ENCODE measurements at places on chromosomes 13 and 19.

DNA sequence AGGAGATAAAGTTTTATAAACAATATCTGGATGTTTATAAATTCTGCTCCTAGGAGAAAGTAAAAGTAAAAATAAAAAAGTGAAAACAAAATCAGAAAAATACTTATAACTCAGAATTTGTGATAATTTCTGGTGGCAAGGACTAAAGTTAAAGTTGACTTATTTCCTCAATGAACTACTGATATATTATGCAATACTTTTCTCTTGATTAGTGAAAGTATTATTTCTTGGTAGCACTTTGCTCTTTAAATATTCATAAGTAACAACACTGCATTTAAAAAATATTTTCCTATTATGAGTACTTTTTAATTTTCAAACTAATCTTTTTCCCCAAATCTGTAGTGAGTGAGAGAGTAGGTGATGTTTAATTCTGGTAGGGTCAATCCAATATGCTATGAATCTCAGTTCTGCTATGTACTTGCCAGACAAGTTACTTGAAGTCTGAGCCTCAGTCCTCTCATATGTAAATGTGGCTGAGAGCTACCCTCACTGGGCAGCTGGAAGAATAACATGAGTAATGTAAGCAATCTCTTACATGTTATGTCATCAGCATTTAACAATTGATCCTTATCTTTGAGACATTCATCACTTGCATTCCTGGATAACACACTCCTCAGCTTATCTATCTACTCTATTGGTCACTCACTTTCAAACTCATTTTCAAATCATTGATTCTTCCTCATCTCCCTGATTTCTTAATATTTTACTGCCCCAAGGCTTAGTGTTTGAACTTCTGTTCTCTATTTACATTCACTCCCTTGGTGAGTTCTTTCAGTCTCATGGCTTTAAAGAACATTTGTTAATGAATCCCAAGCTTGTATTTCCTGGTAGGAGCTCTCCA is 239.0 kb downstream of the RGCC start:
- no peak for DNase-seq

GRCh38 chr13:58329746-58330145 is 698.2 kb downstream of the PCDH17 start:
- no peak for DNase-seq

- no peak for DNase-seq
These were observed 22.6 kb downstream of the CYP2F1 start for GRCh38 chr19:41136636-41137455.

DNA sequence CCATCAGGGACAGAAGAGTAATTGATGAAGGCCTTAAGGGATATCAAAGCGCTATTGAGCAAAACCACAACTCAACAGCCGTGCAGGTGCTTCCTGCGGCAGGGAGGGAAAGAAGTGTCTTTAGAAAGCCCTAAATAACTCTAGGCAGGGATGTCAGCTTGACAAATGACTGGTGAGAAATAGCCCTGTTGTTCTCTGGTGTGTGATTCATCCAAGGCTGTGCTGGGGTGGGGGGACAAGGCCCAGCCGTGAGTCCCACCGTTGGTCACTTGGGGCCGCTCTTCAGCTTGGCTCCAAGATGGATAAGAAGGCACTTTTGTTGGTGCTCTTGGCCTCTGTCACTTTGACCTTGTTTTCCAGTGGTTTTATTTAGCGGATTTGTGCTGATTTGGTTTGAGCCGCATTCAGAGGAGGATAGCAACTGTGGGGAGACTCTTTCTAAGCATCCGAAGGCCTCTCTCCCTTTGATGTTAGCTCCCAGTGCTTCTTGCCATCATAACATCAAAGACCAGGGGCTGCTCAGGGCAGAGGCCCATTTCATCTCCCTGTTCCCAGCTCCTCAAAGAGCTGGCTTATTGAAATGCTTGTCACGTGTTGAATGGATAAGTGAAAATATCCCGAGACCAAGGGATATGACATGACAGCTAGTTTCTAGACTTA is 130.3 kb upstream of the SERP2 start:
- peak; percentile 23 for DNase-seq

DNA sequence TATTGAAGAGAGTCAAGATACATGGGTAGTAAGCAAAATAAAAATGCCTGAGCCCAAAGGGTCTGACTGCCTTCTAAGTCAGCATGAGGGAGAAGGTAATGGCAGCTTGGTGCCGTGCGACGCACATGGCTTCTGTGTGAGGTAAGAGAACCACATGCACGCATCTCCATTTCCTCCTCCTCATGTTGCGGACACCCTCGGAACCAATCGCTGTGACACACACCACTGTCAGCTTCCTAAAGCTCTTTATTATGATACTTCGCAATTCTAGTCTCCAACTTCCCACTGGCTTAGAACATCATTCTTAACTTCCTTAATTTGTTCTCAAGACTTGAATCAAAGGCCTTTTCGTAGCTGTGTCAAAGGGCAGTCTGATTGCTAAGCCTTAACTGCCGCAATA is 170.1 kb downstream of the OXGR1 start:
- no peak for DNase-seq

DNA sequence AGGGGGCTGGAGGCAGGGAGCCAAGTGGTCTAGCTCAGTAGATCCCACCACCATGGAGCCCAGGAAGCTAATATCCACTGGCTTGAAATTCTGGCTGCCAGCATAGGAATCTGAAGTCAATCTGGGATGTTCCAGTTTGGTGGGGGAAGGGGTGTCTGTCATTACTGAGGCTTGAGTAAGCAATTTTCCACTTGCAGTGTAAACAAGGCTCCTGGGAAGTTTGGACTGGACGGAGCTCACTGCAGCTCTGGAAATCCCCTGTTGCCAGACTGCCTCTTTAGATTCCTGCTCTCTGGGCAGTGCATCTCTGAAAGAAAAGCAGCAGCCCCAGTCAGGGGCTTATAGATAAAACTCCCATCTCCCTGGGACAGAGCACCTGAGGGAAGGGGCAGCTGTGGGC is 349.2 kb upstream of the KLHL1 start:
- DNase-seq, result no peak

- DNase-seq, result peak; percentile 75
These were observed 15.4 kb upstream of the MATK start for GRCh38 chr19:3801412-3802096.

DNA sequence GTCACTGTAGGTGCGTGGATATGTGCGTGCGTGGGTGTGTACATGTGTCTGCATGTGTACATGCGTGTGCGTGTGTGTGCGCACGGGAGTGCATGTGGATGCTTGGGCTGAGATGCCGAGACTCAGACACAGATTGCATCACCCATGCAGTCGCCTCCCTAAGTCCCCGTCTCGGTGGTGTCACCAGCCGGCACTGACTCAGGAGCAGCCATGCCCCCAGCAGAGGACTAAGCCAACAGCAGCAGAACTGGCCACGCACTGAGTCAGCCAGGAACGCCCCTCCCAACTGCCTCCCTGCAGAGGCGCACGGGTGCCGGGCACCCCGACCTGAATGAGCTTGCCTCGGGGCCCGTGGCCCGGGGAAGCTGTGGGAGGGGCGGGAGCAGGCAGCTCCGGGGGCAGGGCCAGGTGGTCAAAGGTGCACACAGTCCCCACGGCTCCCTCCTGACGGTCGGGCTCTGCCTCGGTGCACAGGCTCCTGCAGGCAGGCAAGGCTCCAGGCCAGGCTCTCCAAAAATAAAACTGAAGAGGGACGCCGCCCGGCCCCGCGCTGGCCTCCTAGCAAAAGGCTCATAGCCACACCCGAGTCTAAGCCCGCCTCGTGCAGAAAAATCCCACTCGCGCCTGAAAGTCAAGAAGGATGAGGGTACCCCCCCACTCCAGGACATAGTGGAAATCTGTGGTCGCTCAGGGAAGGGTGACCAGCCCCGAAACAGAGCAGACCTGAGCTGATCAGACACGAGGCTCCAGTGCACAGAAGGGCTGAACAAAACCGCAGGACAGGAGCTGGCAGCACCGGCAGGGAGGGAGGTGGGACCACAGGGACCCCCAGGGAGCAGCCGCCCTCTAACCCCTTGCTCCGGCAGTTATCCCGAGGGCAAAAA is 49.2 kb downstream of the GADD45B start:
- DNase-seq, result no peak

- DNase-seq, result no peak
These were observed 56.1 kb downstream of the KCNRG start for GRCh38 chr13:50071379-50071778.

- DNase-seq, result no peak
These were observed 28.5 kb downstream of the GSX1 start for GRCh38 chr13:27820524-27821482.

DNA sequence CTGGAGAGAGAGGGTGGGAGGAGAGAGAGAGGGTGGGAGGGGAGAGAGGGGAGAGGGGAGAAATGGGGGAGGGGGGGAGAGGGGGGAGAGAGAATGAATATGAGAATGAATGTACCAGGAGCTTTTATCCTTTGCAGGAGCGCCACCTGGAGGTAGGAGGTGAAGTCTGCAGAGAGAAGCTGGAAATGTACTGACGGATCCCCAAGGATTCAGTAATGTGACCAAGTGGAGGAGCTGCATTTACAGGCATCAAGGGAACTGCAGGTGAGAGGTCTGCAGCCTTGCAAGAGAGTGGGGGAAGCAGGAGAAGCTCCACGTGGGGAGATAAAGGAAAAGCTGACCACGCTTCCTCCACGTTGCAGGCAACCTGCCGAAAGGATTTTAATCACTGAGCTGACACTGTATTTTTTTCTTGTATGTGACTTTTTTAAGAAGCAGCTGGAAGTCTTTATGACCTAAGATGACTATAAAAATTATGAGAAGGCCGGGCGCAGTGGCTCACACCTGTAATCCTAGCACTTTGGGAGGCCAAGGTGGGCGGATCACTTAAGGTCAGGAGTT is 33.7 kb downstream of the VSTM1 start:
- peak; percentile 38 for DNase-seq

Data from activated naive CD8-positive, alpha-beta T cell treated with anti-CD3 and anti-CD28 coated beads for 36 hours (primary cell).